ENCODE measurements at places on chromosomes 4 and X. TPM values are rescaled to one million over a fixed set of nuclear protein-coding genes. Genes with fewer than 3 reads are reported as not detected.

DNA sequence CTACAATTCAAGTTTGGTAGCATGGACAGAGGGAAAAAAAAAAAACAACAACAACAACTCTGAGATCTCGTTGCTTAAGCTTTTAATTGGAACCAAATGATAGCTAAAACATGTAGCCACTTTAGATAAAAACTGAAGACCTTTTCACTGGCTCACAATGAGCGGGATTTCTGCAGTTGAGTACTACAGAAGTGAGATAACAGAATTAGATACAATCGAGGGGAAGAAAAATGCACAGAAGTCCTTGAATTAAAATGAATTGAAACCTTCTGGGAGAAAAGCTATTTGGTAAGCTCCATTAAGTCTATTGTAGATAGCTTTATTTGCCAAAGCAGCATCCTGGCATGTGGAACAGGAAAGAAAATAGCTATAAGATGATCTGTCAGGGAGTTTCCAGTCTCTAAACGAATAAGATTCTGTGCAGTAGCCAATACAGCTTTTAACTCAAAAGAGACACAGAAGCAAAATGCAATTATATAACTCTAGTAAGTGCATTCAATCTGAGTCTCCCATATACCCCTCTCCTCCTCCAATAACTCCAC, 248.5 kb downstream of the ENOX2 start:
- DNase-seq: peak; percentile 52

- DNase-seq: no peak
These were observed 69.2 kb upstream of the DIAPH2 start for GRCh38 chrX:96615448-96615847.

DNA sequence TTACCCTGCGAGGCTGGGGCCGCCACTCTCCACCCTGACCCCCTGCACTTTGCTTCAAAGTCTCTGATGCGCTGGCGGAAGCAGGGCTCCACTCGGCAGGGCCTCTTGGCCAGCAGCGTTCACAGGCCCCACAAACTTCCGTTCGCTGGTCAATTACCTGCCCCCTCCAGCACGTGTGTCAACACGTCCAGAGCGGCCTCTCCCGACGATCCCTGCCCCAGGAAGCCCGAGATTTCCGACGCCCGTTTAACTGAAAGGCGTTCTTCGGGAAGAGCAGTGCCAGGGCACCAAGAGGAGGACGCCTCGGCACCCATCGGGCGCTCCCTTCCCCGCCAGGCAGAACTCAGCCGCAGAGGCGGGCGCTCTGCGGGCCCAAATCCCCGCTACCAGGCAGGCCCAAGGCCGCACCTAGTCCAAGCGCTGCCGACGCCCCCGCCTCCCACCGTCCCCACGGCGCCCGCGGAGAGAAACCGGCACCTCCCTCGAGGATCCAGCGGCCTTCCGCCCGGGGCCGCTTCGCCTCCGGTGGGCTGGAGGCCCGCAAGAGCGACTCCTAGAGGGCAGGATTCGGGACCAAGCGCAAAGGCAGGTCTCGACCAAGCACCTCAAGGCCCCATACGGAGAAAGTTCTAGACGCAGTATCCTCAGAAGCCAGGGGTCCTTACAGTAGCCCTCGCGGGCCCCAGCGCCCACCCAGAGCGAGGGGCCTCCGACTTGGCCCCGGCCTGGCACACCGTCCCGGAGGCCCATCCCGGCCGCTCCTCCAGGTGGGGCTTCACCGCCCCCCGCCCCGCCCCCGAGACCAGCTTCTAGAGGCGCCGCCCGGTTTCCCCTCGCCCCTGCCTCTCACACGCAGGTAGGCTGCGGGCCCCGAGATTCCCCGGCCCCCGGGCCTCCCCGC, 586 bp downstream of the BCAP31 start:
- no peak for DNase-seq

GRCh38 chr4:78417603-78418002, 134.0 kb upstream of the ANXA3 start:
- DNase-seq: no peak

DNA sequence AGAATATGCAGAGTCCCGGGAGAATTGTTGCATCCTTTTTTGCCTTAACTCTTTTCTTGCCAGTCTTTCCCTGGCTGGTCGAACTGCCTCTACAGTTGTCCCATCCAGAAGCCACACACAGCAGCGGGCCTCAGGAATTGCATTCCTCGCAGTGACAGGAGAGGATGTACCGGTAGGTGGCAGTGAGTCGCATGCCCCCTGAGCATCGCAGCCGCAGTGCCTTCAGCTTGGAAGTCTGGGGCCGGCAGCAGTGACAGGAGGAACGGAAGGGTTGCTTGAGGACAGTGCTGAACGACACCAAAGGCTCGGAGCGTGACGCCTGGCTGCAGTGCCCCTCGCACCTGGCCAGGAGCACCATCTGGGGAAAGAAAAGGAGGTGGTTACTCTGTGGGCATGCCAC, 23.5 kb downstream of the NDP start:
- DNase-seq: peak; percentile 0

- DNase-seq: no peak
These were observed 36.5 kb downstream of the CLCN5 start for GRCh38 chrX:49958727-49959485.

DNA sequence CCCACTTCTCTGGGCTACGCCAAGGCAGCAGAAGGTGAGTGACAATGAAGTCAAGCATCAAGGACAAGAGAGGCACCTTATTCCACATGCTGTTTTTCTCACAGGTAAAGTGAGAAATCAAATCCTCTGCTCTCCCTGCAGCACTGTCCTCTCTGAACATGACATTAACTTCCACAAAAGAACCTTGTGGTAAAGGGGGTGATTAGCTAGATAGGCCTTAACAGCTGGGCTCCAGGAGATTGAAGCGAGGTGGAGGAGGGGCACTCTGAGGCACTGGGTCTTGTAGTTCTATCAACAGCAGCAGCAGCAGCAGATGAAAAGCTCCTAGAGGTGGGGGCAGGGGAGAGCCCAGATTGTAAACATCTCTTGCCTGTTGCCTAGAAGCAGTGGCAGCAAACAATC, 96.8 kb upstream of the CXXC4 start:
- no peak for DNase-seq

Gene STBD1
- total RNA-seq: 12.4 TPM

Gene SPANXA2
- total RNA-seq: not detected

Gene SASH3
- 3.0 TPM for total RNA-seq

Gene IRF2
- total RNA-seq: 27.0 TPM

Gene SYNPO2
- 26.7 TPM for total RNA-seq

Gene USP51
- 3.1 TPM for total RNA-seq

Data from skin of body (tissue), 3 donors.